Neural crest cell (in vitro differentiated cells): ENCODE measurements at places on chromosomes 6 and 20.

- no peak for DNase-seq
Measured at GRCh38 chr20:23341073-23341472, 9.5 kb upstream of the NXT1 start.

- DNase-seq = no peak
Measured at GRCh38 chr20:51481341-51481914, 61.1 kb downstream of the NFATC2 start.

- no peak for DNase-seq
Measured at GRCh38 chr6:145808239-145808638, 6.4 kb downstream of the FBXO30 start.

- DNase-seq = no peak
Measured at GRCh38 chr6:152048921-152049320, 241.4 kb downstream of the ESR1 start.
